ENCODE measurements at places on chromosomes 2 and 18. TPM values are rescaled to one million over a fixed set of nuclear protein-coding genes. Genes with fewer than 3 reads are reported as not detected.

EVA1A gene
- 59.7 TPM for total RNA-seq

DNA sequence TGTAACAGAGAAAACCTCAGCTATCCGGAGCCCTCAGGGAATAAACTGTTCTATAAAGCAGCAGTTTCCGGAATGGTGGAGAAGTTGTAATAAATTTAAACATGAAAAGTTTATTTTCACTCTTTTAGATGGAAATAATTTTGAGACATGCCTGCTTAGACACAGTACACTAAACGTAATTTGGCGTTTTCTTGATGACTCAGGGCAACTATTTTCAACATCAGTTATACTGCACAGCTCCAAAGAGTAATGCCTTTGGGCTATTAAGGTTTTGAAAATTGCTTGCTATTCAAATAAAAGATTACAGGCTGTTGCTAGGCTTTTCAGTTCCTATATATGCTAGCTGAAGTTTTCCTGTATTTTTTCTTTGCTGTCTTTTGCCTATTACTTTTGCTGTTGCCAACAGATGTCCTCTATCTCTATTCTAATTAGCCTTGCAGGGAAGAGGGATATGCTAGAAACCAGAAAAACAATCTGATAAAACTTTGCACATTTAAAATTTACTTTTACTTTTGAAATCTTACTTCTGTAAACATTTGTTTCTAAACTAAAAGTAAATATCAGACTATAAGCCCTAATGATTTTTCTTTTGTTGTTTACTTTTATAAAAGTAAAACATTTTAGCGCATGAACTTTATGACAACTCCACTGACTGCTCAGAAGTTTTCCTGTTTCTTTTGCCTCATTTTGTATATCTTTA is 113.4 kb upstream of the WDSUB1 start:
- DNase-seq = no peak

GRCh38 chr18:49609256-49610021 is 47.6 kb downstream of the LIPG start:
- no peak for DNase-seq

- peak; percentile 31 for DNase-seq
Observed at GRCh38 chr18:63318889-63319382, 633 bp downstream of the BCL2 start.

GRCh38 chr18:22427822-22428549 is 10.3 kb upstream of the CTAGE1 start:
- no peak for DNase-seq

- DNase-seq = no peak
Observed at GRCh38 chr2:52000151-52000855, 968.4 kb upstream of the NRXN1 start.

Data from endothelial cell of umbilical vein (primary cell).